ENCODE measurements at places on chromosomes 6 and 20.

- peak; percentile 46 for DNase-seq
These were observed 229.1 kb downstream of the NFATC2 start for GRCh38 chr20:51313358-51313827.

DNA sequence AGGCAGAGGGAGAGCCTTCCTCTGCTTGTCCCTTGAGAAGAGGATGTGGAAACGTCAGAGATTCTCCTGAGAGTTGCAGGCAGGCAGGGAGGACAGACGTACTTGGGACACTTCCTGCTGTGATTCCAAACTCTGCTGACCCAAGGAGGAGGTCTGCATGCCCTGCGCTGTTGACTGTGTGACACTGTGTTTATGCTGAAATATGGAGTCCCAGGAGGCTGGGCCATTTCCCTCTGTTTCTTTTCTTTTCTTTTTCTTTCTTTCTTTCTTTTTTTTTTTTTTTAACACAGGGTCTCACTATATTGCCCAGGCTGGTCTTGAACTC, 63.5 kb upstream of the BHLHE23 start:
- no peak for DNase-seq

DNA sequence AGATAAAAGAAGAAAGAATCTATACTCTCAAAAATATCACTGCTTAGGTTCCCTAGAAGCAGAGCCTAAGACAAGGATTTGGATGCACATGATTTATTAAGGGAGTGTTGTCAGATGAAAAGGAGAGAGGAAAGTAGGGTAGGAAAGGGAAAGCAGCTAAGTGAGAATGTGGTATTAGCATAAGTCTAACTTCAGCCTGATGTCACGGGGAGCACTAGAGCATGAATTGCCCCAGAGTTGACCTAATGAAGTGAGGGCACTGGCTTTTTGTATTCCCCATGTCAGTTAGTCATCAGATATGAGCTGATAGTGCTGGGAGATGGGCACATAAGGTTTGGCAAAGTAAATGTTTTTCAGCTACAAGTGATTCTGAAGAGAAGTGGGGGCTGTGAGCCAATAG, 129.0 kb upstream of the THEMIS start:
- DNase-seq = no peak

DNA sequence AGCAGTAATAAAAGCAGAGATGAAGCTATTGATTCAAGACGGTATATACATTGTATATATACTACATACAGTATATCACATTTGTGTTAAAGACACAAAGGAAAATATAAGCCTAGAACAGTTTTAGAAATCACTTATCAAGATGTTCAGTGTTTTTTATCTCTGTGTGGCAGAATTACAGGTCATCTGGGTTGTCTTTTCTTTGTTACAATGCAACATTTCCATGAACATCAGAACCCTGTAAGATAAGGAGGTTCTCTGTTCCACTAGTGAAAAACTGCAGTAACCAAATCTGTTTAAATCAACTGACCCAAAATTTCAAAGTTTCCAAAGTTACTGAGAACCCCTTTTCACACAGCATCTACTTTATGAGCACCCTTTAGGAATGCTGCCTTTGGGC, 42.2 kb downstream of the B4GALT5 start:
- DNase-seq = no peak

- DNase-seq = no peak
These were observed 61.3 kb upstream of the NKX2-2 start for GRCh38 chr20:21575167-21575566.

- DNase-seq = no peak
These were observed 4.8 kb downstream of the CCDC28A start for GRCh38 chr6:138778331-138778730.

GRCh38 chr20:10922506-10922905, 248.7 kb upstream of the JAG1 start:
- no peak for DNase-seq

DNA sequence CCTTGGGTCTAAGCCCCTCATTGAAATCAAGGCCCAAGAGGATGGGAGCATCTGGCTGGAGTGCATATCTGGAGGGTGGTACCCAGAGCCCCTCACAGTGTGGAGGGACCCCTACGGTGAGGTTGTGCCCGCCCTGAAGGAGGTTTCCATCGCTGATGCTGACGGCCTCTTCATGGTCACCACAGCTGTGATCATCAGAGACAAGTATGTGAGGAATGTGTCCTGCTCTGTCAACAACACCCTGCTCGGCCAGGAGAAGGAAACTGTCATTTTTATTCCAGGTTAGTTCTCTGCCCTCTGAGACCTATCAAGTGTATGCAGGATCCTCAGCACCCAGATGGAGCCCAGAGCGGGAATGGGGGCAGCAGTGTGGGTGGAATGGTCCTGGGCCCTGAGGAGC, 5.1 kb downstream of the BTN2A2 start:
- DNase-seq = no peak

GRCh38 chr6:93139408-93140081, 279.8 kb downstream of the EPHA7 start:
- no peak for DNase-seq

- no peak for DNase-seq
These were observed 34.0 kb downstream of the CPNE5 start for GRCh38 chr6:36805096-36805797.

DNA sequence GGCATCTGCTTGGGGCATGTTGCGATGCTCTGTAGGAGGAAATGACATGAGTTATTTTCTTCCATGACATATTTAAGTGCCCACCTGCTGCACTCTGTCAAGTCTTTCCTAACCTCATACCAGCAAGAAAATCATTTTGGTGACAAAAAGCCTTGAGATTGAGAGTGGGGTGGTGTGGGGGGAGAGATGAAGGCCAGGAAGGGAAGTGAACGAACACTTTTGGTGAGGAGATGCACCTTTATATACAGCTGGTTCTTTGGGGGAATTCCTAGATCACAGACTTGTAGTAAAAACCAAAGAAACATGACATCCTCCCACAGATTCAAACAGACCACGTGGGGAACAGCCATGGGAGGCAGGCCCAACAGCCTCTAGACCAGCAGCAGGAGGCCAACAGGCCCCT, 26.1 kb downstream of the NCOA5 start:
- DNase-seq = no peak

DNA sequence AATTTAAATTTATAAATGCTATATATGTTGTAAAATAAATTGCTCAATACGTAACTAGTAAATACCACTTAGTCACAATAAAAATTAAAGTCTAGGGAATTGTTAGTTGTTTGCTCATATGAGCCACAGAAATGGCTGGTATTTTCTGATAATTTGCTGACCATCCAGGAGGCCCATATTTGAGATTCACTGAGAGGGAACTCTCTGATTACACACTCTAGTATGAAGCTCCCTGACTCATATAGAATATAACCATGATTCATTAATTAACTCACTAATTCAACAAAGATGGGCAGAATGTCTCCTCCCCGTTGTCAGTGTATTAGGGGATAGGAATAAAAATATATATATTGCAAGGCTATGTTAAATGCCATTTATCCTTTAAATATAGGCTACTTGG, 46.6 kb upstream of the TMEM30A start:
- DNase-seq = no peak

GRCh38 chr6:54403096-54403495, 94.9 kb downstream of the TINAG start:
- DNase-seq = no peak

- no peak for DNase-seq
These were observed 6.8 kb upstream of the ARMC2 start for GRCh38 chr6:108841377-108841855.

DNA sequence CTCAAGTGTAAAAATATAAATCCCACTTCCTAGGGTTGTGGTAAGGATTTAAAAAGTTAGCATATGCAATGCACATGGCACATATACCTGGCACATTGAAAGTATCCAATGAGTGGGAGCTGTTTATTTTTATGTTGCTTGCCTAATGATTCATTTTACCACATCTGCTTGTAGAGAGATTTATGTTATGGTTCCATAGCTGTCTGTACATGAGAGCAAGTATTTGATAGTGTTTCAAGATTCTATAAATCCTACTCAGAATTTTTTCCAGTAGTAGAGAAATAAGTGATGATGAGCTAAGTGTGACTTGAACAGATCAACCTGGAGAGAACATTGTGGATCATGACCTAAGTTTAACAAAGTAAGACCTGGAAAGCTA, 125.3 kb upstream of the SPTLC3 start:
- no peak for DNase-seq

DNA sequence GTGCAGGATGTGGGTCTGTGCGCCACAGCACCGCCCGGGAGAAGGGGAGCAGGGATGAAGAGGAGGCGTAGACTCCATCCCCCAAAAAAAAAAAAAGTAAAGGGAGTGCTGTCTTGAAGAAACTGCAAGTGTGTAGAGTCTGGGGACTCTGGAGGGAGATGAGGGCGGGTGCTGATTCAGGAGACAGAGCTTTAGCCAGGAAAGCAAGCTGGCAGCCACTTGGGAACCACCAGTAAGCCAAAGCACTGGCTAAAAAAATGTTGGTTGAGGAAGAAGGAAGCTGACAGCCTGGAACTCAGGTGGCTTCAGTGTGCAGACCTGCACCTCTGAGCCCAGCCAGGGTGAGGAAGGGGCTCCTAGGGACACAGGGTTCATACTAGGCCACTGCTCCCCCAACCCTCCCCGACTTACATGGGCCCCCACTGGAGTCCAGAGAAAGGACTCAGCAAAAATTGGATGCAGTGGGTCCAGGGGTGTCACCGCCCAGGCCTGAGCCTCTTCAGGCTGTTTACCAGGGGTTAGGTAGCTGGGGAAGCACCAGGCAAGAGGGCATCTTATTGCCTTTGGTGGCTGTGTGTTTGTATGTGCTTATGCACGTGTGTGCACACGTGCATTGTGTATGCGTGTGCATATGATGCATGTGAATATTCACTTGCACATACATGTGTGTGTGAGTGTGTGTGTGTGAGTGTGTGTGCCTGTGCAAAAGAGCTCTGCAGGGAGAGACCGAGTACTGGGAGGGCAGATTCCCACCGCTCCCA, 153.5 kb upstream of the MLN start:
- no peak for DNase-seq

GRCh38 chr6:149095842-149096241, 221.7 kb upstream of the TAB2 start:
- no peak for DNase-seq

GRCh38 chr6:33008944-33009861, at the start of gene HLA-DOA:
Gene HLA-DOA, minus strand, starts transcription at chr6:33009591.
- peak; percentile 79 for DNase-seq

- DNase-seq = peak; percentile 58
These were observed 49.3 kb downstream of the SLC35F1 start for GRCh38 chr6:117956386-117956785.

DNA sequence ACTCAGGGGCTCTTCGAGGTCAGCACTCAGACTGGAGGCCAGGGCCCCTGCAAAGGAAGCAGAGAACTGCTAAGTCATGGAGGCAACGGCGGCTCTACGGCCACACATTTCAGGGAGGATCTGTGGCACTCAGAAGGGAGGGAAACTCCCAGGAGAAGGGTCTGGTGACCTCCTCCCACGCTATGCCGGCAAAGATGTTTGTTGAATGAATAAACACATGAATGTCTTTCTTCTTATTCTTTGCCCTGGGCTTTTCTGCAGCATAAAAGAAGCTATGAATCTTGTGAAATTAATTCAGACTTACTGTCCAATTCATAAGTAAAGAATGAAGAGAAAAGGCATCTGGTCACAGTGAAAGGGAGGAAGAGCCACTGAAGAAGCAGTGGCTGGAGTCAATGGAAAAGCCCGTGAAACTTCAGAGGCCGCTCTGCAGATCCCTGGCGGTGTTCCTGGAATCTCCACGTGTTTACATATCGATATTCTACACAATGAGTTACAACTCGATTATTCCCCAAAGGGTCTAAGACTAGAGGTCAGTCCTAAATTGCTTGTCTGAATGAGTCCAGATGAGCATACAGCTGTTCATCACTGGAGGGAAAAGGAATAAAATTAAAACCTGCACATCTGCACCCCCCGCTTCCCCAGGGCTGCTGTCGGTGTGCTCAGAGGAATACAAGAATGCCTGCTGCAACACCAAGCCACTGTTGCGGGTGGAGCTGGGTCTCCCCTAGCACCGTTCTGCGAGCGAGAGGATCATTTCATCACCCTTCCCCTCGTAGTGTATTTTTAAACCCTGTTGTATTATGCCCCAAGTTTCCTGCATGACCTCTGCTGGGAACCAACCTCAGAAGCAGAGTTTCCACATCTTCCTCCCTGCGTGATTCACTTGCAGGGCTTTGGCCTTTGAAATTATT, 25.6 kb downstream of the INSM1 start:
- peak; percentile 85 for DNase-seq

GRCh38 chr6:6772751-6773150, 184.2 kb downstream of the LY86 start:
- no peak for DNase-seq

DNA sequence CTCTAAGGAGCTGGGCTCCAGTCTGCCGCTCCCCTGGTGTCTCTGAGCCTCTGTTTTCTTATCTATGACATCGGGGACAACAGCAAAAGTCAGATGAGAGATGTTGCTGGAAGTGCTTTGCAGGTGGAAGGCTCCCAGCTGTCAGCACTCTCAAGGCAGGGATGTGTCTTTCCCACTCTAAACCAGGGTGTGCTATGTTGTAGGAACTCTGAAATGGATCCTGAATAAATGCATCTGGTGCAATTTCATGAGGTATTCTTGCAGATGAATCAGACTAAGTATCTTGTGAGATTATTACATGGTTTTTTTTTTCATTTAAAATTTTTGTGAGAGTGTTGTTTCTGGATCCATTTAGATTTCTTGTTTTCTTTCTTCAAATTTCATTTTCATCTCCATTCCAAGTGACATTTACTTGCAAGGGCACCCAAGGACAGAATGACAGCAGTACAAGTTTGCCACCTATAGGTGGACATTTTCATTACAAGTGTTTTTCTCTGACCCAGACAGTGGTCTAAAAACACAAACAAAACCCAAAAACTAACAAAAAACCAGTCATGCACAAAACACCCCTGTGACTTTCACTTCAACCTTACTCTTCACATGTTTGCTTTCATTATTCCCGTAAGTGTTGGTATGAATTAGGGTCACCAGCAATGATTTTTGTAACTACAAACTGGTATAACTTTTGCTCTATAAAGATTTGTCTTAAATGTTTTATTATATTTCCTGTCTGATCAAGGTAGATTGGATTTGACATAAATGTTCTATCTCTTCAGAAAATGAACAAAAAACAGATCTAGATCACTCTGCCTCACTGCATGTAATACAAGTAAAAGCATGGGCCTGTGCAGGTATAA, 14.7 kb upstream of the SIM1 start:
- DNase-seq = peak; percentile 47

DNA sequence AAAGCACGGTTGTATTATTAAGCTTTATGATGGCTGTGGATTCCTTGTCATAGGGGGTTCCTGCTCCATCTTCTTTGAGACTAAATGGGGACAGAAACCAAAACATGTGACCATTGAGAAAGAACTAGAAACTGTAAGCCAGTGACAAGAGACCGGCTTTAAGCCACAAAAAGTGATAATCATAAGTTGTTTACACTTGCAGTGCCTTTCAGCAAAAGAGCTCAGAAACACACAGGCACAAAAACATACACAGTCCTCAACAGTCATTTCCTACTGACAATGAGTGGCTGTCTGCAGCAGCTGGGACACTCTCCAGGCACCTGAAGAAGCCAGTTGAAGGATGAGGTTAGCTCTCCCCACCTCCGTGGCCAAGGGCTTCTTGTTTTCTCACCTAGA, 20.0 kb upstream of the UBE2J1 start:
- DNase-seq = no peak

- DNase-seq = peak; percentile 26
These were observed 245.5 kb downstream of the PACRG start for GRCh38 chr6:162973151-162973872.

Data from osteoblast (primary cell).